ENCODE measurements at places on chromosomes 13 and 19. TPM values are rescaled to one million over a fixed set of nuclear protein-coding genes. Genes with fewer than 3 reads are reported as not detected.

MCF2L gene
- total RNA-seq = 12.4 TPM

MBD3L2 gene
- not detected for total RNA-seq

LILRA1 gene
- total RNA-seq = not detected

SLC7A9 gene
- not detected for total RNA-seq

APOE gene
- 0.14 TPM for total RNA-seq

ZNF541 gene
- not detected for total RNA-seq

KCTD12 gene
- 0.78 TPM for total RNA-seq

- no peak for DNase-seq
Measured at GRCh38 chr19:42315024-42315423, 1.9 kb downstream of the TMEM145 start.

DNA sequence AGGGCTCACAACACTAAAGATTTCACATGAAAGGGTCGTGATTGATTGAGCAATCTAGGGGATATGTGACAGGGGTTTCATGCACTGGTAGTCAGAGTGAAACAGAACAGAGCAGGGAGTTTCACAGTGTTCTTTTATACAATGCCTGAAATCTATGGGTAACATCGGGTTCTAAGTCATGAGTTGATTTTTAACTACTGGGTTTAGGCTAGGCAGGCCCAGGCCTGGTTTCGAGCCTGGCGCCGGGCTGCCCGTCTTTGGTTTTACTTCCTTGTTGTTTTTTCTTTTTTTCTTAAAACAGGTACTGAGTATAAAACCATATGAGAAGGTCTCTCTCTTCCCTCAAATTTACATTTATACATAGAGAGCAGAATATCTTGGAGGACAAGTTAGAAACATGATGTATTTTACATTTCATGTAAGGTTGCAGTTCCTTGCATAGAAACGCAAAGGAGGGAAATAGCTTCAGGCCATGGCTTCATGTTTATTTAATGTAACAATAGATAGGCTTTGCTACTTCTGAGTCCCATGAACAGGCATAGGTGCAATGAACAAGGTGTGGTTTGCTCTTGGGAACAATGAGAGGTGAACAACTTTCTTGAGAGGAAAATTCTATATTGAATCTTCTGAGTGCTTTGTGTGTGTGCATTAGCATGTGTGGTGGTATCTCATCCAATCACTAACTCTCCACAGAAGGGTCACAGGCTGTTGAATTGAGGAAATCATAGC lies 128.9 kb upstream of the RXFP2 start:
- DNase-seq = no peak

- peak; percentile 40 for DNase-seq
Measured at GRCh38 chr13:99614465-99614885, 113.2 kb downstream of the TM9SF2 start.

DNA sequence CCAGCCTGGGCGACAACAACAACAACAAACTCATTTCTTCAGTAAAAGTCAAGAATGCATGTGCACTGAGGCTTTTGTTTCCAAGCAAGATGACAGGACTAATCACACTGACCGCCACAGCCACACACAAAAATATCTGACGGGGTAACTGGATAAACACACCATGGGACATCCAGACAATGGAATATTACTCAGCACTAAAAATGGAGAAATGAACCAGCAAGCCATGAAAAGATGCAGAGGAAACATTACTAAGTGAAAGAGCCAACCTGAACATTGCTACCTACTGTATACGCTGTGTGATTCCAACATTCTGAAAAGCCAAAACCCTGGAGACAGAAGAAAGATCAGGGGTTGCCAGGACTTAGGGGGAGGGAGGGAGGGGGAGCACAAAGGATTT lies 36.7 kb downstream of the FAAP24 start:
- no peak for DNase-seq

DNA sequence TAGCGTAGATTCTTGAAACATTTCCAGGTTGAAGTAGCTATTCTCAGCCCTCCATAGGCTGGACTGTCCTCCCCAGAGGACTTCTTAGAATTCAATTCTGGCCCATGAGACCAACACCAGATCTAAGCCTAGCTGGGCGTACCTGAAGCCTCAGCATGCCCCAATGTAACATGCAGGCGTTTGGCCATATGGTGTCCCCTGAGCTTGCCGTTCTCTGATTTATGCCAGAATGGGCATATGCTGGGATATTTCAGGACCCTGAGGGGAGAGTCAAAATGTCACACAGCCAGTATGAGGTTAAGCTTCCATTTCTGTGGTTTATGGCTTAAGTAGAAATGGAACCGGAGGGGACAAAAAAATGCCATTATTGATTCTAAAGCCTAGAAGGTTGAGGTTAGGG lies 317.7 kb upstream of the OBI1 start:
- no peak for DNase-seq

DNA sequence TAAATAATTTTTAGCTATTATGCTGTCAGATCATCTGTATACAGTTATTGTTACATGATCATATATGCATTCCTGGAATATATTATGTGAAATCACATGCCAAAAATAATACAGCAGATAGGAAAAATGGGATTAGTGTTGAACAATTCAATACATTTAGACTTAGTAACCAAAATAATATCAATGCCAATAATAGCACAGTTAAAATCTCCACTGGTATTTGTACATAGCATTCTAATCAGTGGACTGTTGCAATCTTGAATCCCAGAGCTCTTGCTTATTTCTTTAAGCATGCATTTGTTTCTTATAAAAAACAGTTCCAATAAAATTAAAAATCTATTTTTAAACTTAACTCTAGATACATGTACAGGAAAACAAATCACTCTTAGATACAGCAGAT lies 2772.2 kb downstream of the PCDH9 start:
- no peak for DNase-seq

GRCh38 chr13:62556978-62557377 lies 1141.3 kb upstream of the PCDH20 start:
- DNase-seq = no peak

DNA sequence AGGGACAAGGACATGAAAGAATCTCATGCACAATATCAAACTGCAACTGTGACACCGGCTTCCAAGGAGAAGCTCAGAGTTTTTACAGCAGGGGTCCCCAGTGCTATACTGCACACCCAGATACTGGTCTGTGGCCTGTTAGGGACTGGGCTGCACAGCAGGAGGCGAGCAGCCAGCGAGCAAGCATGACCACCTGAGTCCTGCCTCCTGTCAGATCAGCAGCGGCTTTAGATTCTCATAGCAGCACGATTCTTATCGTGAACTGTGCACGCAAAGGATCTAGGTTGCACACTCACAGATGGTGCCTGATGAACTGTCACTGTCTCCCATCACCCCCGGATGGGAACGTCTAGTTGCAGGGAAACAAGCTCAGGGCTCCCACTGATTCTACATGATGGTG lies 13.1 kb upstream of the CD22 start:
- no peak for DNase-seq

GRCh38 chr19:53844849-53845246 lies 20.7 kb upstream of the NLRP12 start:
- DNase-seq = no peak

DNA sequence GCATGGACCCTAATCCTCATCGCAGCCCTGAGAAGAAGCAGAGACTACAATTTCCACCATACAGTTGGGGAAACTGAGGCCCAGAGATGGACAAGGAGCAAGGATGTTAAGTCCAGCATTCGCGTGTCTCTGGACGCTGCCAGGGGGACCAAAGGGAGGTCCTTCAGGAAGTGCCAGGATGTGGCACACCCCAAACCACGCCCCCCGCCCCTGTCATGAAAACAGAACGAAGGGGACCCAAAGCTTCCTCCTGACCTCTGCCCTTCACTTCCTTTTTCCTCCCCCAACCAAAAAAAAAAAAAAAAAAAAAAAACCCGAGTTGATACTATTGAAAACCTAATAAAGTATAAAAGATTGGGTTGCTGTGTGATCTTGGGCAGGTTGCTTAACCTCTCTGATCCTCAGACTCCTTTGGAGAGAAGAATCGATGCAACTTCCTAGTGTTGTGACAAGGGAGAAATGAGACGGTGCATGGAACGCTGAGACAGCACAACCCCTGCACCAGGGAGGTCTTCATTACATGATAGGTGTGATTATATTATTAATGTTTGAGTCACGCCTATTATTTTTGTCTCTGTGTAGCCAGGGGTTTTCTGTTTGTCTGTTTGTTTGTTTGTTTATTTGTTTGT lies 2.7 kb upstream of the ZBTB7A start:
- no peak for DNase-seq

DNA sequence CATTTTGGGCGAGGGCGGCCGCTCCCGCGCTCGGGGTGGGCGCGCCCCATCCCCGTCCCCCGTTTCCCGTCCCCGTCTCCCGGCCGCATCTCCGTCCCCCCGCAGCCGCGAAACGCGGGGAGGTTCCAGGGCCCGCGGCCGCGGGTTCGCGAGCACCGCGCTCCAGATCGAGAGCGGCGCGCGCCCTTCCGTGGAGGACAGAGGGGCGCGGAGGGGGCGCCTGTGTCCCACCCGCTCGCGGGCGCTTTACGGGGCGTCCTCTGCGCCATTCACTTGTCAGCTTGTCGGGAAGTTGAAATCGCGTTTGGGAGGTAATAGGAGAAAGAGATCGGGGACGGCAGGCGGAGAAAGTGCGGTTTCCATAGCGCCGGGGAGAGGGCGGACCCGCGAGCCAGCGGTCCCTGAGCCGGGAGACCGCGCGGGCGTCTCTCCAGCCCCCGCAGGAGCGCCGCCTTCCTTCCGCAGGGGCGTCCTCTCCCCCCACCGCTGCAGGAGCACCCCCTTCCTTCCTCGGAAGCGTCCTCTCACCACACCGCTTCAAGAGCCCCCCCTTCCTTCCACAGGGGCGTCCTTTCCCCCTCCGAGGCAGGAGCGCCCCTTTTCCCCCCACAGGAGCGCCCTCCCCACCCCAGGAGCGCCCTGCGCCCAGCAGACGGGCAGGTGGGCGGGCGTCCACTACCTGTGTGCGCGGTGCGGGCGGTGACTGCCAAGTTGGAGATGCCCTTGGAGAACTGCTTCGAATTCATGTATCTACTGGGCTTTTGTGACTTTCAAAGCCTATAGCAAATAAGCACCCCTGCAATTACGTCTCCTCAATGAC lies 962 bp upstream of the IRS2 start:
- peak; percentile 53 for DNase-seq

GRCh38 chr19:54707962-54708361 lies 16.3 kb upstream of the KIR3DL3 start:
- no peak for DNase-seq

DNA sequence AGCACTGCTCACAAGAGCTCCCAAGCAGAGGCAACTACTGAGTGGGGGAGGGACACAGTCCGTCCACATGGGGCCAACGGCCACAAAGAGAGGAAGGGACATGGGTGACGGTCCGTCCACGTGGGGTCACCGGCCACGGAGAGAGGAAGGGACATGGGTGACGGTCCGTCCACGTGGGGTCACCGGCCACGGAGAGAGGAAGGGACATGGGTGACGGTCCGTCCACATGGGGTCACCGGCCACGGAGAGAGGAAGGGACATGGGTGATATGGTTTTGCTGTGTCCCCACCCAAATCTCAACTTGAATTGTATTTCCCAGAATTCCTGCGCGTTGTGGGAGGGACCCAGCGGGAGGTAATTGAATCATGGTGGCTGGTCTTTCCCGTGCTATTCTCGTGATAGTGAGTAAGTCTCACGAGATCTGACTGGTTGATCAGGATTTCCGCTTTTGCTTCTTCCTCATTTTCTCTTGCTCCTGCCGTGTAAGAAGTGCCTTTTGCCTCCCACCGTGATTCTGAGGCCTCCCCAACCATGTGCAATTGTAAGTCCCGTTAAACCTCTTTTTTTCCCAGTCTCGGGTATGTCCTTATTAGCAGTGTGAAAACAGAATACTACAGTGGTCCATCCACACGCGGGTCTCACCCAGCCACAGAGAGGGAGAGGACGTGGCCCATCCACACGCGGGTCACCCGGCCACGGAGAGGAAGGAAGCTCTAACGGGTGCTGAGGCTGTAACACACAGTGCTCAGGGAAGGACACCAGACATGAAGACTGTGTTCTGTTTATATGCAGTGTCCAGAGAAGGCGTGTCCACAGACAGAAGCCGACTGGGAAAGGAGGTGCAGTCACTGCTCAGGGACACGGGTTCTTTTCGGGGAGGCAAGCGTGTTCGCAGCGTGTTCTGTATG lies 48.5 kb downstream of the GAS6 start:
- DNase-seq = no peak

- DNase-seq = no peak
Measured at GRCh38 chr13:65555962-65556361, 1674.2 kb downstream of the PCDH9 start.

DNA sequence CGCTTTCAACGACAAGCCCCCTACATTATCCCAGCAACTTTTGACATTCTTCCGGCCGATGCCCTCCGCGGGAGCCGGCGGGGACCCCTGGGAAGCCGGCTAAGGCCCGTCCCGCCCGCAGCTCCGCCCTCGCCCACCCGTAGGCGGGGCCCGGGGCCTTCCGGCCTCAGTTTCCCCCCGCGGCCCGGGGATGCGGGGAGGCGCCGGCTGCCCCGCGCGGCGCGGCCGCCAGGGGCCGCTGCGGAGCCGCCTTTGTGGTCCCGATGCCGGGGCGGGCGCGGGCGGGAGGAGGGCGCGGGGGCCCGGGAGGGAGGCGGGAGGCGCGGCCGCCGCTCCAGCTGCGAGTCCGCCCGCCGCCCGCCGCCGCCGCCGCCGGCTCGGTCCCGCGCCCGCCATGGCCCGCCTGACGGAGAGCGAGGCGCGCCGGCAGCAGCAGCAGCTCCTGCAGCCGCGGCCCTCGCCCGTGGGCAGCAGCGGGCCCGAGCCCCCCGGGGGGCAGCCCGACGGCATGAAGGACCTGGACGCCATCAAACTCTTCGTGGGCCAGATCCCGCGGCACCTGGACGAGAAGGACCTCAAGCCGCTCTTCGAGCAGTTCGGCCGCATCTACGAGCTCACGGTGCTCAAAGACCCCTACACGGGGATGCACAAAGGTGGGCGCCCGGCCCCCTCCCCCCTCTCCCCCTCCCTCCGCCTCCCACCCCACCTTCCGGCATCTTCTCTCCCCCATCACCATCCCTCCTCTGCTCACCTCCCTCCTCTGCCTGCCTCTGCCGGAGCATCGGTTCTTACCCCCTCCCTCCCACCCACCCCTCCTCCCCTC lies at the start of gene CELF5:
Gene CELF5, plus strand, starts transcription at position 316 of the 823 bp plus-strand sequence. Its CDS starts 79 bp downstream, at position 395.
- peak; percentile 16 for DNase-seq

DNA sequence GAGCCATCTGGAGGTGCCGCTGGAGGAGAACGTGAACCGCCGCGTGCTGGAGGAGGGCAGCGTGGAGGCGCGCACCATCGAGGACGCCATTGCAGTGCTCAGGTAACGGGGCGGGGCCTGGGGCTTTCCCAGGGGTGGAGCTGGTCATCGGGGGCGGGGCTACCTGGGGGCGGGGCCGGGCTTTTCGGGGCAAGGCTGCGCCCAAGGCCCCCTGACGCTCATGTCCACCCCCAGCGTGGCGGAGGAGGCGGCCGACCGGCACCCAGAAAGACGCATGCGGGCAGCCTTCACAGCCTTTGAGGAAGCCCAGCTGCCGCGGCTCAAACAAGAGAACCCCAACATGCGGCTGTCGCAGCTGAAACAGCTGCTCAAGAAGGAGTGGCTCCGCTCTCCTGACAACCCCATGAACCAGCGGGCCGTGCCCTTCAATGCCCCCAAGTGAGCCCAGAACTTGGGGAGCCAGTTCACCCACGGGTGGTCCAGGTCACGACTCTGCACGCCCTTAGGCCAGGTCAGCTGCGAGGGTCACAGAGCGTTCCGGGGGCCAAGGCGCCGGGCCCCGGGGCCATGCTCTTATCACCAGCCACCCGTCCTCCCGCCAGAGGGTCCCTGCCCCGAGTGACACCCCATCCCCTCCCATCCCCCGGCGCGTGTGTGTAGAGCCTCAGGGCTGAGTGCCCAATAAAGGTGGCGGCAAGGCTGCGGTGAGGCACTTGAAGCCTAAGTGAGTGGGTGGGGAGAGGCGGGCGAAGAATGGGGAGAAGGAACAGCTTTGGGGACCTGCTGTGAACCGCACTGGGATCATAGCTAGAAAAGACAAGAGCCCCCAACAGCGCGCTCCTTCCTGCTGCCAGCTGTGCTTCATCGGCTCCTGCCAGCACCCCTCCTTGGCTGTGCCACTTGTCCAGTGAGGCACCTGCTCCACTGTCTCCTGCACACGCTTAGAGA lies 10.7 kb downstream of the CCDC124 start:
- DNase-seq = no peak
